ENCODE measurements at places on chromosomes 16 and 17. TPM values are rescaled to one million over a fixed set of nuclear protein-coding genes. Genes with fewer than 3 reads are reported as not detected.

DNA sequence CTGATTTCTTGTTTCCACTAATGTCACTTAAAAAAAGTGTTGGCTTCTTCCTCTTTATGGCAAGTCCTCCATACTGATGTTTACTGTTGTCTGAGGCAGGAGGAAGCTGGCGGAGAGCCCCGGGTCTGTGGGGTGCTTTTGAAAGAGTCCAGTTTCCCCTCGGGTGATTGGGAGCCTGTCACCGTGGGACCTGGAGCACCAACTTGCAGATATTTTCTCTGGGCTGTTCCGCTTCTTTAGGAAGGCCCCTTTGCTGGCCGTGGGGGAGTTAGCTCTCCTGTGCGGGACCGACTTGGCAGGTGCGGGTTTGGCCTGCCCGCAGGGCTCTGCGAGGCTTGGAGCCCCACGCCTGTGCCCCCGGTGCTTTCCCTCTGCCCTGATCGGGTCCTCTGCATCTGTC is 3.1 kb downstream of the BANP start:
- no peak for DNase-seq

DNA sequence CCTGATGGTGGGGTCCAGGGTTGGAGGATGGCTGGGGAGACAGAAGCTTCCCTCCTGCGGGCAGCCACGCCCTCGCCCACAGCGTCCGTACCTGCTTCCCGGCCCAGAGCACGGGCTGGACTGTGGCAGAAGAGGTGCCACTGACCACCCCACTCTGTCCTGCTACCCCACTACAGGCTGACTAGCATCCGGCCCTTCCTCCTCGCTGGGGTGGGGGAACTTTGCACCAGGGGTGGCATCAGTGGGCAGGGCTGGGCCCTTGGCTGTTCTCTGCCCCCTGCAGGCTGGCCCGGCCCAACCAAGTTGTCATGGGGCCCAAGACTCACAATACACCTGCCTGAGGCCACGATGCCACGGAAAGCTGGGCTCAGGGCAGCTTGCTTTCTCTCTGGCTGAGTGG is 73.0 kb downstream of the KLHDC4 start:
- DNase-seq = no peak

DNA sequence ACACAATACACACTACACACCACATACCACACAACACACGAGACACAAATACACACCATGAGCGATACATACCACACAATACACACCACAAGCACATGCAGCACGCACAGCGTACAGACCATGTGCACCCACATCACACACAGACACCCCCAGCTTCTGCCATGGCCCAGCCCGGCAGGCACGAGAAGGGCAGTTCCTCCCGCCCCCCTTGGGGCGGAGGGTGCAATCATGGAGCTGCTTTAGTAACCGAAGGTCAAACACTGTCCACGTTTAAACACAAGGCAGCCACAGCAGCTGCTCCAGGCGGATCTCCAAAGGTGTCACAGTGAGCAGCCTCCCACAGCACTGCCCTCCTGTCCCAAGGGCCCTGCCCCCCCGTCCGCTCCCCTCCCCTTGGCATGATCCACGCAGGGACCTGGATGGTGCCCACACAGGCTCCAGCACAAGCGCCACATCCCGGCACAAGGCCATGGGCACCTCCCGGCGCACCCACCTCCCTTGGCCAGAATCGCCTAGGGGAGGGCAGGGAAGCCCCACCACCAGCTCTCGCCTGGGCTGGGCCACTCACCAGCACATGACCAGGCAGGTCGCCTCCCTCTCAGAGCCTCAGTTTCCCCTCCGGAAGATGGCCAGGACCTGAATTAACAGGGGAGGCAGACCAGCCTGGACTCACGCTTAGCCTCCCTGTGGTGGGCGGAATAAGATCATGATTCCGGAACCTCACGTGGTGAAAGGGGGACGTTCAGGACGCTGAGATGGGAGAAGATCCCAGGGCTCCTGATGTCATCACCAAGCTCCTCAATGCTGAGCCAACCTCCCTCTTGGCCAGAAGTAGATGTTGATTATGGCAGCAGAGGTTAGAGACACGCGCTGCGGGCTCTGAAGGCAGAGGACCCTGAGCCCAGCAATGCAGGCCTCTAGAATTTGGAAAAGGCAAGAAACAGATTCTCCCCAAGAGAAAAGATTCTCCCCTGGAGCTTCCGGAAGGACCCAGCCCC is 32.6 kb upstream of the ZNF469 start:
- DNase-seq = no peak

DNA sequence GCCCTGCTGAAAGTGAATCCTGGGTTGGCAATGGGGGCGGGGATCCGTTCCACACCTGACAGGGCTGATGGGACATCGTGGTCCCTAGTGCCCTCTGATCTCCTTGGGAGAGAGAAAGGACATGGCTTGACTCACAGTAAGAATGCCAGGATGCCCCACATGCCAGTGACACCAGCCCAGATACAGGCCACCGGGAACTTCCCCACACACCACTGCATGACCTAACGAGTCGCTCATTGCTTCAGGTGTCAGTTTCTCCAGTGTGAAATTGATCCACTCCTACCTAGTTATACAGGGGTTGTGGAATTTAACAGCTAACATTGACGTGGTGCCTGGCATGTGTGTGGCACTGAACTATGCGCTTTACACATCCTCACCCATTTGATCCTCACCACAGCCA is 7.5 kb downstream of the CD300LG start:
- no peak for DNase-seq

DNA sequence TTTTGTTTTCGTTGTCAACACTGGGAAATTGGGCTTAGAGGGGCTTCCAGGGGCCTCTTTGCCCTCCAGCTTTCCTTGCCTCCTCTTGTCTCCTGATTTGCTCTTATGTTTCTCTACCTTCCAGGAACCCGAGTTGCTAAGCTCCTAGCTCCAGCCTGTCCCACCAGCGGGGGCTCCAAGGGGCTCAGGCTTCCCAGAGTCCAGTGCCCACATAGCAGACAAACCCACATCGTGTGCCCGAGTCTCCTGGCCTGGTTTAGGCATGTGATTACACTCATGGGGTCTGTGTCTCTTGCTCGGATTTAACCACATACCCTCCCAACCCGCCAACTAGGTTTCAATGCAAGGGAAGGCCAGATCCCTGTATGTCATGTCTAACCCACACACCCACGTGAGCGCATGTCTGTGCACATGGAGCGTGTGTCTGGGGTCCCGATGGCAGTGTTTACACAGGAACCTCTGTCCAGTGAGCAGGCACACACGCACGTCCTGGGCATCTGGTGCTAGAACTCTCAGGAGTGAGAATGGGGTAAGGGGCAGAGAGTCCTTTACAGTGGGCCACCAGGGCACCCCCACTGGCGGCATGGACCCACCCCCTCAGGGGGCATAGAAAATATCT is 76.1 kb upstream of the MED9 start:
- no peak for DNase-seq

DNA sequence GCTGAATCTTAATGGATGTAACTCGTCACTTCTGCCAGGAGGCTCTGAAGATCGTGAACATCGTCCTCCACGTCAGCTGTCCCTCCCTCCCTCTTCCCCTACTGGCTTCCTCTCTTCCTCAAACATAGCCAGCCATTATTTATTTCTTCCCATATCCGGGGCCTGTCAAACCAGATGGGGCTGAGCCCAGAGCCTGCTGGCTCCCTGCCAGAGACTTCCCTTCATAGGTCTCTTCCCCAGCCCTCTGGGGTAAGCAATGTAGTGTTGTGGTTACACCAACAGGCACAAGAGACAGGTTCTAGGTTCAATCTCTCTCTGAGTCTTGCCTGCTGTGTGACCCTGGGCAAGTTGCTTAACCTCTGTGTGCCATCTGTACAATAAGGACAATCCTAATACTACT is 40.1 kb upstream of the ZFP90 start:
- no peak for DNase-seq

DNA sequence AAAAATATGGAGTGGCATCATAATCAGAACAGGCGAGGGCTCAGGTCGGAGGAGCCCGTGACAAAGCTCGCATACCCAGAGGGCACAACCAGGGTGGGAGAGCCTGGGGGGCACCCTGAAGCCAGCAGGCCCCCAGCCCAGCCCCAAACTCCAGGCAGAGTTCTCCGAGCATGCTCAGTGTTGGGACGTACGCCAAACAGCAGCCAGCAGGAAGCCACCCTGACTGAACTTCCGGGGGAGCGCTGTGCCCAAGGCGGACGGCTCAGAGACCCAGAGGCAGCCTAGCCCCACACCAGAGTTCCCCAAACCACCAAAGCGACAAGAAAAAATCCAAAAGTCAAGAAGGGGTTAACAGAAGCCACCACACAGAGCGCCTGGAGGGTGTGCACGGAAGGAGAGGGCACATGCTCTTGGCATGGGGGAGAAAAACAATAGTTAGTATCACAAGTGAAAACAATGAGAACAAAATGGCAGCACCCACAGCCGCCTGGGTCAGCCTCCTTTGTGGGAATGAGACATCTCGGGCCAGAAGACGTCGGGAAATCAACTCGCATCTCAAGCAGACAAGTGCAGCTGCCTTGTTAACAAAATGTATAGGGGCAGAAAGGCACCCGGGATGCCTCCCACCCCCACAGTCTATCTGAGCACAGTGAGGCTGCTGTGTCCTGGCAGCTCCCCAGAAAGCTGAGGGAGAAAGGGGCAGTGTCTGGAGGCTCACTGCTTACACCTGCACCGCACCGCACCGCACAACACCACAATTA is 11.9 kb downstream of the EXOC7 start:
- no peak for DNase-seq

DNA sequence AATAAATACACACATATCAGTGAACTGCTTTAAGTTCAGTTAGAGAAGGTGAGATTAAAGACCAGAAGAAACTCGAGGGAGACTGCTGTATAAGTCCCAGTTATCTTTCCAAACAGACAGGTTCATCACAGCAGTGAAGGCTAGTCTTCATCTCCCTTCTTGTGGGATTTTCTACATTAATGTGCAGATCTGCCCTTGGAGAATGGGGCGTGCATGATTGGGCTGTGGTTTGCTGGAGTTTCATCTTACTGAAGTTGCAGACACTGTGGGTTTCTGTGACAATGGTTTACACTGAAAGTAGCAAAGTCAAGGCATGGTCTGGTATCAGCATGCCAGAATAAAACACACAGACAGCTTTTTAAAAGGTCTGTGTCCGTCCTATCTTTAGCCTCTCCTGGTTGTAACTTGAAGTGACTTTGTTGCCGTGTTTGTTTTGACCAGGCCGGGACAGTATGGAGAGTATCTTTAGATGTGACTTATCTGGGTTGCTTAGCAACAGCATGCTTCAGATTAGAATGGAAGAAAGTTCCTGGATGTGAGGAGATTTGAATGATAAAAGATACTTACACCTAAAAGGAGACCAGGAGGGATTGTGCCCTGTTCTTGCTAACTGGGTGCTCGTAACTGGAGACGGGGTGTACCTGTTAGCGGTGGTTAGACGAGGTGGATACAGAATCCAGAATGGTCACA is 16.1 kb downstream of the NAA60 start:
- peak; percentile 19 for DNase-seq

GRCh38 chr17:78665952-78666920 is 89.0 kb upstream of the DNAH17 start:
- peak; percentile 59 for DNase-seq

GRCh38 chr17:73532421-73532901 is 111.8 kb downstream of the SDK2 start:
- DNase-seq = no peak

GRCh38 chr17:82126556-82127314 is 28.7 kb upstream of the FASN start:
- peak; percentile 73 for DNase-seq

DNA sequence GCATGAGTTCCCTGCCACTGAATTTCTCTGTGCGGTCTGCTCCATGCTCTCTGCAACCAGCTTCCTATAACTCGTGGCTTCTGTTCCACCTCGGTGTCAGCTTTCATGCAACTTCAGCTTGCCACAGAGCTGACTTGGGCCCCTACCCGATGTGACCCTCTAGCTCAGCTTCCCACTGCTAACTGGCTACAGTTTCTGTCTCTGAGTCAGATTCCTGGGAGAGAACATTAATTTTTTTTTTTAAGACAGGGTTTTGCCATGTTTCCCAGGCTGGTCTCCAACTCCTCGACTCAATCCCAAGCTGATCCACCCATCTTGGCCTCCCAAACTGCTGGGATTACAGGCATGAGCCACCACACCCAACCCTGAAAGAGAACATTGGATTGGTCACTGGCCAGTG is 35.5 kb upstream of the PSMD7 start:
- no peak for DNase-seq

DNA sequence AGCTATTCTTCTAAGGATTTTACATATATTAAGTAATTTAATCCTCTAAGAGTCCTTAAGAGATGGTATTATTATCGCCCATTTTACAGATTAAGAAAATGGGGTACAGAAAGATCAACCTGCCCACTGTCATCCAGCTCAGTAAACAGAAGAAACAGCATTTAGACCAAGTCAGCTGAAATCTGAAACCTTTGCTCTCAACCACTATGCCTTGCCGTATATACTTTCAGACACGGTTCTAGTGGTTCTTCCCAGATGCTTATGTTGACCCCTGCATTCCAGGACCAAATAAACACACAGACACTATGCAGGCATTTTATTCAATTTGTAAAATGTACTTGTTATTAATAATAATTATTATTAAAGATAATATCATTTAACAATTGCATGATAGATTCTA is 854.8 kb downstream of the KCNJ2 start:
- DNase-seq = no peak

- no peak for DNase-seq
Observed at GRCh38 chr16:56616608-56617211, 8.3 kb downstream of the MT2A start.

DNA sequence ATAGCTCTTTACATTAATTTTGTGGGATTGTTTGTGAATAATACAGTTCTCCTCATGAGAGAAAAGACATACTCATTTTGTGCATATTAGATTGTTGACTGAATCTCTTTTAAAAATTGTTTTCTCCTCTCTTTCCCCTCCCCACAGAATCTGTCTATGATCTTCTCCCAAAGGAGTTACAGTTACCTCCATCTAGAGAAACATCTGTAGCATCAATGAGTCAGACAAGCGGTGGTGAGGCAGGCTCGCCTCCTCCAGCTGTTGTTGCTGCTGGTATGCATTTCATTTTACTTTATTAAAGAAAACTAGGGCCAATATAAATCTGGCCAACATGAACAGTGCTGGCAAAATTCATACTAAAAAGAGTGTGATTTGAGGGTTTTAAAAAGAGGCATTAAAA is 60.5 kb downstream of the NFAT5 start:
- no peak for DNase-seq

- no peak for DNase-seq
Observed at GRCh38 chr16:2897110-2897509, 14.1 kb downstream of the FLYWCH2 start.

- no peak for DNase-seq
Observed at GRCh38 chr16:82522026-82522425, 104.7 kb upstream of the CDH13 start.

Gene PRDM7
- not detected for total RNA-seq

Gene PER1
- total RNA-seq = 41.8 TPM

Gene KLHL36
- 59.6 TPM for total RNA-seq

Gene C17orf67
- total RNA-seq = 3.7 TPM

Gene TTYH2
- 19.6 TPM for total RNA-seq

Gene TMIGD1
- total RNA-seq = not detected

Gene RND2
- 0.05 TPM for total RNA-seq
